ENCODE measurements at places on chromosomes 16 and 17.

- peak; percentile 87 for DNase-seq
Measured at GRCh38 chr17:35373534-35373983, at the start of gene SLFN11. Gene SLFN11 (minus strand): TSS chr17:35373621. CDS start chr17:35363807, 9,814 bp downstream.

DNA sequence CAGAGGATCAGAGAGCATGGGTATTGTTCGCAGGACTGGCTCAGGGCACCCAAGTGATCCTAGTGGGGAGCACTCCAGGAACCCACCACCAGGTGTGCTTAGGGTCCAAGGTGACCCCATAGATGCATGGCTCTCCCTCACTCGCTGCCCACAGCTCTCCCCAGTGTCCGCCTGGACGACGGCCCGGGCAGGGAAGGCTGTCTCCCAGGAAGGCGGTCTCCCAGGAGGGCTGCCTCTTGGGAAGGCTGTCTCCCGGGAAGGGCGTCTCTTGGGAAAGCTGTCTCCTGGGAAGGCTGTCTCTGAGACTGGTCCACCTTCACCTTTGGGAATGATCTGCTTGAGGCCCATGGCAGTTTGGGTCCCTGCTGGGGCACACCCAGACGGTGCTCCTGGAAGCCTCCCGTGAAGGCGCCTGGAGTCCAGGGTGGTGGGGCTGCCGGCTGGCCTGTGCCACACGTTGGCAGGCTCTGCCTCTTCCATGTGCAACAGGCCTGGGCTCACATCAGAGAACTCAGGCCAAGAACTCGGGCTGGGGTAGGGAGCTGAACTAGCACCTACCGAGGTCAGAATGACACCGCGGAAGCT, 5.0 kb downstream of the ECI1 start:
- DNase-seq = no peak

DNA sequence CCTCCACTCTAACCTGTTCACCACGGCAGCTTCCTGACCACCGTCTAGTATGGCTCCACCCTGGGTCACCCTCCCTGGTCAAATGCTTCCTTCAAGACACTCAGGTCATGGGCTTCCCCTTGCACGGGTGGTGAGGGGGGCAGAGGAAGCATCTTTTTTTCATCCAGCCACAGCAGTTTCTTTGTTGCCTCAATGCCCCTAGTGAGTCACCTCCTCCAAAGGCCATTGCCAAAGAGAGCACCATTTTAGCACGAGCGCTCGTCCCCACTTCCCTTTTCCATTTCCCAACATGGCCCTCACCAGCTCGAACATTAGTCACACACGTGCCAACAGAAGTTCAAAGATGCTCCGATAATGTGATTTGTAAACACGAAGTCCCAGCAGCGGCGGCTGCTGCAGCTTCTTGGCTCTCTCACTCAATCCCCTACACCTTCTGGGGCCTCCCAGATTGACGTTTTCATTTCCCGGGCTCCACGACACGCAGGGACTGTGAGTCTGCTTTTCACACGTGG, 134.6 kb downstream of the GAS7 start:
- DNase-seq = peak; percentile 59

- DNase-seq = no peak
Measured at GRCh38 chr17:15963670-15964110, 18.8 kb downstream of the ADORA2B start.

DNA sequence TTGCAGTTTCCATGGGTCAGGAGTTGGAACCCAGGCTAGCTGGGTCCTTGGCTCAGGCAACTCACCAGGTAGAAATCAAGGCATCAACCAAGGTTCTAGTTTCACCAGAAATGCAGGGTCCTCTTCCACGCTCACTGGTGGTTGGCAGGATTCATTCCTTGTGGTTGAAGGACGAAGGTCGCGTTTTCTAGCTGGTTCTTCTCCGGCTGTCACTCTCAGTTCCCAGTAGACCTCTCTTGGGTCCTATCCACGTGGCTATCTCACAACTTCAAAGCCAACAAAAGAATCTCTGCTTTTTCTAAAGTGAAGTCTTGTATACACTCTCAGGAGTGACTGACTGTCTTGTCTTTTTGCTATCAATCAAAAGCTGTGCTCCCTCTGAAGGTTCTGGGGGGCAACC, 146.3 kb upstream of the NOL11 start:
- no peak for DNase-seq

- peak; percentile 32 for DNase-seq
Measured at GRCh38 chr17:9522074-9522473, 53.5 kb downstream of the STX8 start.

DNA sequence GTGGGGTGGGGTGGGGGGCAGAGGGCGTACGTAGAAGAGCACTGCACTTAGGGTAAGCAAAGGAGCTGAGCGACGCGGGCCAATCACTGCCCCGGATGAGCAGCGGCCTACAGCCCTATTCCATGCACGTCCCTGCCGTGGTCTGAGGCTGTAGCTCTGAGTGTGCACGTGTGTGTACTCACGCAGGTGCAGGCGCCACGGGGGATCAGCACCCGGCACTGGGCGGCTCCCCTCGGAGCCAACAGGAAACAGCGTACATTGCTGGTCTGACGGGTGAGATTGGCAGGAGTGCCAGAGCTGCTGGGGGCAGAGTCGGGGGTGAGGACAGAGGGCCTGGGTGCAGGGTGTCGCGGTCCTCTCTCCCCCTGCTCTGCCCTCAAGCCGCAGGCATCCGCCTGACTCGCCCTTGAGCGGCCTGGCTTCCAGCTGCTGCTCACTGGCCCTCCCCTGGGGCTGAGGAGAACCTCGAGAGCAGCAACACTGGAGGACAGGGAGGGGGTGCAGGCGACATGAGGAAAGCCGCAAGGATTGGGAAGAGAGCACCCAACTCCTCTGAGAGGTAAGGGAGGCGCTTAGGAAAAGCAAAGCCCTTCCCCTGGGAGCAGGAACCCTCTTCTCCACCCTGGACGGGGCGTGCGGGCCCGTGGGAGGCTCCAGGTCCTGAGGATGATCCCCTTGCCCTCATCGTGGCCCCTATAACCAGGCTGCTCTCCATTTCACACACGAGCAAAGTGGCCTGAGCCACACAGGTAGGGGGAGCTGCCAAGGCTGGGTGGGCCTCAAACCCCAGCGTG, 57.8 kb downstream of the ENGASE start:
- DNase-seq = no peak

- DNase-seq = no peak
Measured at GRCh38 chr17:1047177-1047878, 50.4 kb downstream of the TIMM22 start.

GRCh38 chr17:69602972-69603371, 188.5 kb downstream of the MAP2K6 start:
- no peak for DNase-seq

- DNase-seq = no peak
Measured at GRCh38 chr17:44309472-44309871, 1.1 kb downstream of the RUNDC3A start.

DNA sequence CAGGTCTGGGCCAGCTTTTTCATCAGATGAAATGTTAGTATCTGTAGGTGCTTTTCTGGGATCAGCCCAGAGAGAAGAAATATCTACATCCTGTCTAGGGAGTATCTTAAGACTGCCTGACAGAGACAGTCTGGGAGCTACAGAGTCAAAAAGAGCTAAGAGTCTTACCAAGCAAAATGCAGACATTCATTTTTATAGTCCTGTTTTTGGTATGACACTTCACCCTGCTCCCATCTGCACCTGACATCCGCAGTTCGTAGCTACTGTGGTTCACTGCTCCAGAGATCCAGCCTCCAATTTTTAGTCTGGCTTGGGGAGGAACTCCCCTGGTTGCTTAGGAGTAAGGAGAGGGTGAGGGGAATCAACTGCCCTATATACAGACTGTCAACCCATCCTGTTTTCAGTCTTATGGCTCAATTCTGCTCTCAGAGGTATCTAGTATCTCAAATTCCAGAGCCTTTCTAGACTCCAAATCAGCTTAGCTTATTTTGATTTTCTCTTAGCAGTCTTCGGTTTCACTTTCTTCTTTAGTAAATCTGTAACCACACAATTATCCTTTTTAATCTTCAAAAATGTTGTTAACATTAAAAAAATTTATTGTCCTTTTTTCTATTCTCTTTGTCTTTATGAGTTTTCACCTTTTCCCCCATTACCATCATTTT, 97.8 kb downstream of the TMEM100 start:
- DNase-seq = no peak

DNA sequence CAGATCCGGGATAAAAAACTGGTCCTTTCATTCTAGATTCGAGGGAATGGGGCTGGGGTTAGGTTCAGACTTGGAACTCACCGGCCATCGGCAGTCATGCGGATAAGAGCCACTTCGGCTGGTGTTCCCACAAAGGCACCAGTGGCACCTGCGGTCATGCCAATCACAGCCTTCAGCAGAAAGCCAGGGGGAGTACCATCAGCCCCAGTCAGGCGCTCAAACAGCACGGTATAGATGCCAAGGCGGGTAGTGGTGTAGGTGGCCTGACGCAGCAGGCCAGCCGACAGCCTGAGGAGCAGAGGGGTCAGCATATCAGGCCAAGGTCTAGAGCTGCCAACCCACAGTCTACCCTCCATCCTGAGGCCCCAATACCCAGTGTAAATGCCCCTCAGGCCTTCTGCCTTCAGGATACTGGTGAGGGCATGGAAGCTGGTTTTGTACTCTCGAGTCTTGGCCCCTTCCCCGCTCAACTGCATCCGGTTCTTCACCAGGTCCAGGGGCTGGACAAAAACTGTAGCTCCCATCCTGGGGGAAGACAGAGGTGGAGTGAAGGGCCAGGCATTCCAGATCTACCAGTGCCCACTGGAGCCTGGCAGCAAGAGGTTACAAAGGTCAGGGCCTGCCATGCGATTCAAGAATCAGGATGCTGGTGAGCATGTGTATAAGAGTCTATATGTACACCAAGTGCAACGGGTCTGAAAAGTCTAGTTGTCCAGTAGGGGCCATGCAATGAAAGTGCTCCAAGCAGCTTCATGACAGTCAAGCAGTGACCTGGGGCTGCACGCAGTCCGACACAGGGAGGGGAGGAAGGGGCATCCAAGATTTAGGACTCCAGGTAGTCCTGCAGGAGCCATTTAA, 929 bp downstream of the SLC25A11 start:
- DNase-seq = no peak

DNA sequence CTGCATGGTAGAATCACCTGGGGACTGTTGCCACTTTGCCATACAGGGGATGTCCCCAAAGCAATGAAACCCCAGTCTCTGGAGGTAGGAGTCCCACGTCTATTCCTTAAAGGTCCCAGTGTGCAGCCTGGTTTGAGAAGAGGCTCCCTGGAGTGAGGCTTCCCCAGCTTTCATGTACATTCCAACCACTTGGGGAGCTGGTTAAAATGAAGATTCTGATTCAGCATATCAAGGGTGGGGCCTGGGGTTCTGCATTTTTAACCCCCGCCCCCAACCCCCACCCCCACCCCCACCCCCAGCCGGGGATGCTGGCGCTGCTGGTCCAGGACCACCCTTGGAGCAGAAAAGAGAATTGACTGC, 241.2 kb downstream of the FOXL1 start:
- DNase-seq = no peak

All from femur (tissue), 1 donor.